ENCODE measurements at places on chromosomes 16 and 17.

GRCh38 chr17:38602453-38602852 lies 3.3 kb downstream of the SRCIN1 start:
- DNase-seq = no peak

DNA sequence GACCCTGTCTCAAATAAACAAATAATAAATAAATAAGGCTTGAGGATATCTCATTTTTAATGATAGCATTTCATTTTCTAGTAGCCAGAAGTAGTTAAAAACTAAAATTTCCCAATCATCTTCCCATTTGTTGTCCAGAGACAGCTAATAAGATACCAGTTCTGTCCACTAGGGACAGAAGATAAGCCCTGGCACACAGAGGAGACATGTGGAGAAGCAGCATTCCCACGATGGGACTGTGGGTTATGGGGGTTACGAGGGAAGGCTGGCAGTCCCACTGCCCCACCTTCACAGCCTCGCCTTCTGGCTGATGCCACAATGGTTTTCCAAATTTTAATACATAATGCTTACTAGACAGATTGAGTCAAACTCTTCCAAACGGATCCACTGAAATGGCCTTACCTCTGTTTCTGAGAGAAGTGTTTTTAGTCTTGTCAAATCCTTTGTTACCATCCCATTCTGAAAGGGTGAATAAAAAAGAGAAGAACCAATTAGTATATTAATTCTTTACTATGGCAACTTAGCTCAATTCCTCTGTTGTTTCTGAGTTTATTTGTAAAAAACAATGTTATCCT lies 44.2 kb downstream of the HELZ start:
- DNase-seq = no peak

- no peak for DNase-seq
These were observed 14.0 kb downstream of the CCR7 start for GRCh38 chr17:40551091-40551878.

DNA sequence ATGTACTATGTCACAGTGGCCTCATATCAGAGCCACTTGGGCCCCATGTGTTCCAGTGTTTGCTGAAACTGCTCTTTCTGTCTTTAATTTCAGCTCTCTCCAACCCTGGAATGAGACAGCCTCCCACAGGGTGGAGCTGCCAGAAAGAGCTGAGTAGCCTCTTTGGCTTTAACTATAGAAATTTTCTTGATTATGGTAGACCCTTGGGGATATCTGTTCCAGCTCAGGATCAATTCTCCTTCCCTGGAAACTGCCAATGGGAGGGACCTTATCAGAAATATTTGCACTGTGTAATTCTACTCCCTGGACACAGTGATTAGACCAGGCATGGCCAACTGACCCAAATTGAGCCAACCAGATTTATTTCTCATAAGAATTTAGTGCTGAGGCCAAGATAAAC lies 39.0 kb upstream of the KDM8 start:
- no peak for DNase-seq

GRCh38 chr16:361872-362701 lies 8.3 kb downstream of the MRPL28 start:
- peak; percentile 59 for DNase-seq

DNA sequence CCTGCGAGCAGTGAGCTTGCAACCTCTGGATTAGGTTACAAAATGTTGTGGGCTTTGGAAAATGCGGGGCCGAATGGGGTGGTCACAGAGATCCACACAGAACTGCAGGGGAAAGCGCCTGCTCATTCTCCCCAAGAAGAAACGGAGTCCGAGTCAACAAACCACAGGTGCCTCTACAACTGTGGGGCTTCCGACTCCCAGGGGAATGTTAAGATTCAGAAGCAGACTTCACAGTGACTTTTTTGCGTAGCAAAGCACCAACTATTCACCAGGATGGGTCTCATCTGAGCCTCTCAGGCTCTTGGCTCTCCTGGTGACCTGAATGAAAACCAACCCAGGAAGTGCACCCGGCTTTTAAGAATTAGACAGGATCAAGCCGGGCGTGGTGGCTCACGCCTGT lies 33.7 kb downstream of the NUBP1 start:
- no peak for DNase-seq

GRCh38 chr17:48909783-48910182 lies 1.6 kb downstream of the UBE2Z start:
- no peak for DNase-seq

All from stimulated activated CD4-positive, alpha-beta T cell treated with anti-CD3 and anti-CD28 coated beads, Interleukin-15, amount 100 ng/mL, for 48 hours (primary cell).